Esophagus squamous epithelium (tissue), 5 donors: ENCODE measurements at places on chromosomes 3 and 15.

DNA sequence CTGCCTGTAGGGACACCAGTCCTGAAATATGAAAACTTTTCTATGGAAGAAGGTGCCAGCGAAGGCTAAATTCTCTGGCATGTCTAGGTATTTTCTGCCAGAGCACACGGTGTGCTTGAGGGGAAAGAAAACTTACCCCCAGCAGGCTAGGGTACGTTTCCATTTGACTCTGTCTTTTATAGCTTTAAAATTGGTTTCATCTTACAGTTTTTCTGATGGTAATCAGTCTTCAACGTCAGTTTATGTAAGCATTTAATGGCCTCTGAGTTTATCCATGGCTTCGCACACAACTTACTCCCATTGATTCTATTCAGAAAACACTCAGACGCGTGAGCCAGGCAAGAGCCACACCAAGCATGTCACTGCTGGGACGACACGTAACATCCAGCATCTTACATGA lies 249.7 kb downstream of the ADAMTS17 start:
- no peak for DNase-seq

GRCh38 chr3:172604895-172605646 lies 81.8 kb upstream of the TNFSF10 start:
- no peak for DNase-seq

DNA sequence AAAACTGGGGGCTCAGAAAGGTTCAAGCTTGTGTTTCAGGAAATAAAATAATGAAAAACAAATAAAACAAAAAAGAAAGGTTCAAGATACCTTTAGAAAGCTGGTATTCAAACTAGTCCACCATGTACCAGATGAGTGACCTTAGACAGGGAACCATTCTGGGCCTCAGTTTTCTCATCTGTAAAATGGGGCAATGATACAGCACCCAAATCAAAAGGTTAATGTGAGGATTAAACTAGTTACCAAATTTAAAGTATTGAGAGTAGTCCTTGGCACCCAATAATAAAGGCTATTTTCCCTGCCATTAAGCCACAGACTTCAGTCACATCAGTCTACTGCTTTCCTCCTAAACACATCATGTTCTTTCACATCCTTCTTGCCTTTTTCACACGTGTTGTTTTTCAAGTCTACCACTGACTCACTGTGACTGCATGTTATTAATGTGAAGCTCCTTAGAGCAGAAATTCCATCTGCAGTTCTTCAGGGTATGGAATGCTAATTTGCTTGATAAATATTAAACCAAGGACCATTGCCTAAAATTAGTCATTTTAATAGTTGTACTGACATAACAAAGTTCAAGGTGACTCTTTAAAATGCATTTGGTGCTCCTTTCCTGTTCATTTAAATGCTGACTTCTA lies 19.9 kb downstream of the TAMM41 start:
- DNase-seq = no peak

- DNase-seq = no peak
Observed at GRCh38 chr15:67190813-67191212, 63.6 kb downstream of the AAGAB start.

DNA sequence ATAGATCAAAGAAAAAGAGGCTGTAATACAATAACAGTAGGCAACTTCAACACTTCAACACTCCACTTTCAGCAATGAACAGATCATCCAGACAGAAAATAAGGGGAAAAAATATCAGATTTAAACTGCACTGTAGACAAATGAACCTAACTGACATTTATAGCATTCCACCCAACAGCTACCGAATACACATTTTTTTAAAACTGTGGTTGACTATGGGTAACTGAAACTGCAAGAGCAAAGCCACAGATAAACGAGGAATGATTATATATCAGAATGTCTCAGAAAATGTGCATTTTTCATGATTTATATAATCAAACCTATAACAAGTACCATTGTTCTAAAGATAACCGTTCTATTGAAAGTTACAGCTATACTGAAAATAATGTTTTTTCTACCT lies 514.9 kb upstream of the DPPA4 start:
- DNase-seq = no peak

GRCh38 chr3:114178770-114179368 lies at the start of gene DRD3:
DRD3 (minus strand) TSS chr3:114179052; CDS start chr3:114171992, 7,060 bp downstream.
- no peak for DNase-seq

- no peak for DNase-seq
Observed at GRCh38 chr3:4409415-4409814, 57.7 kb downstream of the SUMF1 start.

DNA sequence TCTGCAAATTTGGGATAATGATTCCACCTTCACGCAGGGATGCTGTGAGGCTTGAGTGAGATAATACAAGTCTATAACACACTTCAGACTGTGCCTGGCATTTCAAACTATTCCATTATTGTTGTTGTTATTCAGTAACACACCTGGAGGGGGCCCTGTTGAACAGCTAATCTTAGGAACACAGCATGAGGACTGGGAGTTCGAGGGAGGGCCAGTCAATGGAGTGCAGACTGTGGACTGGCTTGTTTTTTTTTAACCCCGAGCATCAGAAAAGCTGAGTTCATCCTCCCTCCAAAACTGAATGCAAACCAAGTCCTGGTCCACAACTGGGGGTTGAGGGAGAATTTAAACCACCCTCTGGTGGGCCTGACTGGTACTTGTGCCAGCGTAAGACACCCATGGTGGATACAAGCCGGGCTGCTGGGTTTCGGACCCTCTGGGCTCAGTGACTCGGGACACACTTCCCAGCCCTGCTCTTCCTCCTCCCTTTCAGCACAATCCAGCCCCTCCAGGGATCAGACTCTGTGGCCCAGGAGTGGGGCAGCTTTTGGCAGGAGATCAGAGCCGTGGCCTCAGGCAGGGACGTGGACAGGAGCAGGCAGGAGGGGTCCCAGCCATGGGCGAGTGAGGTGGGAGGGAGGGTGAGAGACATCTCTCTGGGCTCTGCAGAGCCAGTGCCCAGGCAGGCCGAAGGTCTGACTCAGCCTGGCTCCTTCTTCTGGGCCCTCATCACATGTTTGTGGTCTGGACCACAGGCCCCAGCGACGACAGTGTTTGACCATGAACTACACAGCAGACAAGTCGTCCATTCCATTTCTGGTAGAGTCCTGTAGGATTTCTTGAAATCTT lies 36.3 kb upstream of the MEX3B start:
- no peak for DNase-seq

DNA sequence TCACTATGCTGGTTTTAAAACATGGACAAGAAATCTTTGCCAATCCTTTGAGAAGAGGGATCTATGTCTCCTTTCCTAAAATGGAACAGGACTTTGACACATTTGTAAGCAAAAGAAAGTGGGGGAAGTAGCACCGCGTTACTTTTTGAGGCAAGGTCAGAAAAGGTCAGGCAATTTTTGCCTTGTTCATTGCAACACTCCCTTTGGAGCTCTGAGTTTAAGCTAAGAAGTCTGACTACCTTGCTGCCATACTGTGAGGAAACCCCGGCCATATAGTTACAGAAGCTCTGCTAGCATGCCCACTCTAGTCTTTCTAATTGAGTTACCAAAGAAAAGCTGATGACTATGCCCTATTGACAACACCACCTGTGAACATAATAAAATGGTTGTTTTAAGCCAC lies 1.4 kb downstream of the FAM227B start:
- no peak for DNase-seq

DNA sequence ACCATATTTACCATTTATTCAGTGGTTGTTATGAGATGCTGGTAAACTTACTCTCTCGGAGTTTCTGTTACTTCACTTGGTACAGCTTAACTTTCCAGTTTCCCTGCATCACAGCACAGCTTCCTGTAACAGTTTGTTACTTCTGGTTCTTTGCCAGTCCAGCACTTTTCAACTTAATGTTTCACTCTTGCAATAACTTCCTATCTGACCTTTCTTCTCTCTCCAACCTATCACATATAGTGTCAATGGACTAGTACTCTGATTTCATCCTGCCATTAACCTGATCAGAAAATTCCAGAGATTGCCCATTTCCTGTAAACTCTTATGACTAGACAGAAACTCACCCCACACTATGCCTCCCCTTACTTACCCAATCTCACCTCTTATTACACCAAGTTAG lies 3.9 kb upstream of the ATP11B start:
- no peak for DNase-seq

DNA sequence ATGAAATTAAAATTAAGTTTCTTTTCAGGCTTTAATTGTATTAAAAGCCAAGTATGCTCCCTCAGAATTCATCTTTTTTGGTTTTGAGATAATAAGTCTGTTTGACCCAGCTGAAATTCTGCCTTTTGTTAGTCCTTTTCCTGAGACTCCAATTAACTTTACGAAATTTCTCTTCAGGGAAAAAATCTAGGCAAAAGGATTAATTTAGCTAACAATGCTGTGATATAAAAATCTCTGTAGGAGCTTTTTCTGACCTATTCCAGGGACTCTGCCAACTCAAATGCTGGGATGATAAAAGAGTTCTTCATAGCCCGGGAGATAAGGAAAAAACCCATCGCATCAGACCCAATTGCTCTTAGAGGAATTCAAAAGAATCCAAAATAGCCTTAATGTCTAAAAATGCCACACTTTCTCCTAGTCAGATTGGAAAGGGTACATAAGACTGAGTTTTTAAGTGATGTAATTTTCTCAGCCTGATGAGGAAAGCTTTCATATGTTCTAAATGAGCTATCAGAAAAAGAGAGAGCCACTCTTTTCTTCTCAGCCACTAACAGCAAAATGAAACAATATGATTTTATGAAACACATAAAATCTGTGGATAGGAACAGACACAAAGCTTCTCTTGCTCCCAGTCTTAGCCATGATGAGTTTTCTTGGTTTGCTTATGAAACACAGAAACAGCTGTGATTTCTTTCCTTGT lies 405.1 kb downstream of the ROBO1 start:
- no peak for DNase-seq

DNA sequence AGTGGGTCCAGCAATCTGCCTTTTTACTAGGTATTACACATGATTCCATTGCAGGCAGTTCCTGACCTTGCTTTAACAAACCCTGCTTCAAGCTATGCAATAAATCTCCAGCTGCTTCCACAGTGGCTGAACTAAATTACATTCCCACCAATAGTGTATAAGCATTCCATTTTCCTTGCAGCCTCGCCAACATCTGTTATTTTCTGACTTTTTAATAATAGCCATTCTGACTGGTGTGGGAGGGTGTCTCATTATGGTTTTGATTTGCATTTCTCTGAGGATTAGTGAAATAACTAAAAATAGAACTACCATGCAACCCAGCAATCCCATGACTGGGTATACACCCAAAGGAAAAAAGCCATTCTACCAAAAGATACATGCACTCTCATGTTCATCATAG lies 36.4 kb upstream of the DNAJC13 start:
- DNase-seq = no peak

DNA sequence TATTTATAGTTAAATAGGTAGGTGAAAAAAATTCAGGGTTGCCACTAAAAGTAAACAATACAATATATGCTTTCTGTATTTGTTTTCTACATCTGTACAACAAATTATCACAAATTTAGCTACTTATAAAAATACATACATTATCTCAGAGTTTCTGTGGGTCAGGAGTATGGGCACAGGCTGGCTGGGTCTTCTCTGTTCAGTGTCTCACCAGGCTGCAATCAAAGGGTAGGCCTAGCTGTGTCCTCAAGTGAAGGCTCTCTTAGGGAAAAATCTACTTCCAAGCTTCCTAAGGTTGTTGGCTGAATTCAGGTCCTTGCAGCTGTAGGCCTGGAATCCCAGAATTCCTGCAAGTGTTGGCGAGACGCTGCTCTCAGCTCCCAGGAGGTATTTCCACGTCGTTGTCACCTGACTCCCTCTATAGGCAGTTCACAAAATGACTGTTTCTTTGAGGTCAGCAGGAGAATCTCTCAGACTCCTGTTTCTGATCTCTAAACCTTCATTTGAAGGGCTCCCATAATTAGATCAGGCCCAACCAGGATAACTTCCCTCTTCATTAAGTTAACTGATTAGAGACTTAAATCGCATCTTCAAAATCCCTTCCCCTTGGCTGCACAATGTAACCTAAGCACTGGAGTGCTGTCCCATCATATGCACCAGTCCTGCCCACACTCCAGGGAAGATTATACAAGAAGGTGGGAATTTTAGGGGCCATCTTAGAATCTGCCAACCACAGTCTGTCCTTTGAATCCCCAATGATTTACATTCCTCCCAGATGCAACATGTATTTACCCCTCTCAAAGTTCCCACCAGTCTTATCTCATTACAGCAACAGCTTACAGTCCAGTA lies 296.6 kb downstream of the SUCLG2 start:
- no peak for DNase-seq

DNA sequence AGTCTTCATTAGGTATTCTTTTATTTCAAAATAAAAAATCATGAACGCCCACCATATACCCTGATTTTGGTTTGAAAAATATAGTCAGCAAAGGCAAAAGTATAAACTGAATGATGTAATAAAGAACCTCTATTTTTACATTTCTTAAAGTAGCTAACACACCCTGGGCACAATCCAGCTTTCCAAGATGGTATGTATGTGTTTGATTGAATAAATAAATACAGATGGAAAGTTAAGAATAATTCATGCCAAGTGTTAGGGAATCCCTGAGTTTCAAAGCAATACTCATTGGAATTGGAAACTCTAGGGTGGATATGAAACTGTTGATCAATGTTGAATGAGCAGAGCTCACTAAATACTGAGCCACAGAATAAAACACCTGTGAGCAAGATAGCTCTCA lies 63.9 kb upstream of the TRIM42 start:
- no peak for DNase-seq

DNA sequence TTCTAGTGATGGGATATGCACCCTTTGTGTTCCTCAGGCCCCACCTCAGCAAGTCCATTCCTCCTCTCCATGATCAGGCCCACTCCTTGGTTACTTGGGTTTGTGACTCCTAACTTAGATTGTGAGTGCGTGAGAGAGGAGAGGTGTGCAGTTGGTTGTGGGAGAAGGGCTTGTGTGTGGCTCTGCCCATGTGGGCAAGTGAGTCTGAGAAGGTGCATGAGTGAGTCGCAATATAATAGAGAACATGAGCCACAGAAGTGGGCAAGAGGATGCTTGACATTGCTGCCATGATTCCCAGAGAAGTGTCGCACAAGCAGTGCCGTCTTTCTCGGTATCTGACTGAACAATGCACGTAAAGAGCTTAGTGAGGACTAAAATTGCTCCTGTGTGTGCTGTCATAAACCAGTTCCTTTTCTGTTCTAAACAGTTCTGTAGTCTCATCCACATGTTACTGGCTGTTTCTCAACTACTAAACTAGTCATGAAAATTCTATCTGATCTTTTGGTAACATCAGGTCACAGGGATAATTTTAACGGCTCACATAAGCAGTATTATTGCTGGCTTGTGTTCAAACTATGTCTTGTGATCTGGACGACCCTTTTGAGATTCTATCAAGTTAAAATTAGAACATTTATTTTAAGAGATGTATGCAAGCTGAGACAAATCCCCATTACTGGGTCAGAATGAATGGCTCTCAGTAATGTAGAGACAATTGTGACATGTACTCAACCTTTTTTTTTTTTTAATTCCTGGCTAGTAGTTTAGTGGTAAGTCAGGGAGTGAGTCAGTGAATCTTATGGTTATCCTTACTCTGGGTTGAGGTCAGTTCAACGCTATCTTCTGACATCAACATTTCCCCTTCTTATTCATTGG lies 25.6 kb downstream of the GYG1 start:
- DNase-seq = no peak

DNA sequence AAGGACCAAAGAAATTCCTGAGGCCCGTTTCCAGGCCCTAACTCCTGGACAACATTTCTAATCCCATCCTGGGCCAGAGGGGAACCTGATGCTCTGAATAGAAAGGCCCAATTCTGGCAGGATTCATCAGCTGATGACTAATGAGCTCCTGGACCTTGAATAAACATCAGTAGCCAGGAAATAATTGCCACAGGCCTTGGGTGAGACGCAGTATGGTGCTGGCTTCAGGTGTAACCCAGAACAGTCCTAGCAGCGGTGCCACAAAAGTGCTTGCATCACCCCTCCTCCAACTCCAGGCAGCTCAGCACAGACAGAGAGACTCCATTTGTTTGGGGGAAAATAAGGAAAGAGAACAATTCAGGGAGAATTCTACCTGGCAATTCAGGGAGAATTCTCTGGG lies 184.7 kb upstream of the POU1F1 start:
- no peak for DNase-seq
